Head of caudate nucleus (tissue), 42 donors: ENCODE measurements at places on chromosomes 16 and 17.

DNA sequence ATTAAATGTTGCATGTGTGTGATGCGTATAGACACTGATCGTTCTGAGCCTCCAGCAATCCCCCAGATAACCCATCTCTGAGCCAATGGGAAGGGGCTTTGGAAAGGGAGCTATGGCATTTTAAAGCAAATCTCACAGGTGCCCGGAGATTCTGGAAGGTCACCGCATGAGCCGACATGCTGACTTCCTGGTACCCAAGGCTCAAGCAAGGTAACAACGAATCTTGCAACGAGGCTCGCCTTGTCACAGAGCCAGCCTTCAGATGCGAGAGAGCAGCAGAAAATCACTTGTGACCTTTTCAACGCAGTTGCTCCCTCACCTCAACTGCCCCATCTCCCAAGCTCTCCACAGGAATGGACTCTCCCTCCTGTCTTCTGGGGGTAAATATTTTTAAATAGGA is 154.8 kb upstream of the CDH5 start:
- no peak for DNase-seq

GRCh38 chr17:31144428-31144827 is 49.7 kb downstream of the NF1 start:
- no peak for DNase-seq

DNA sequence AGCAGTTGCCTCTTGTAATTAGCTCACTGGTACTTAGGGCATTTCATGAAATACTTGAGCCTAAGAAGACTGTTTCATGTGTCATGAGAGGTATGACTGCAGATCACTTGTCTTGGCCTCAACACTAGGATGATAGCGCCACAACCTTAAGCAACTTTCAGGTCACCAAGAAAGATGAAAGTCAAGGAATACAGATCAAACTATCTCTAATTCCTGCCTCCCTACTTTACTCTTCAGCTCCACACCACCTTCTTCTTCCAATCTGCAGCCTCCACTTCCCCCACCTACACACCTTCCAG is 28.0 kb downstream of the GNA13 start:
- DNase-seq = no peak

DNA sequence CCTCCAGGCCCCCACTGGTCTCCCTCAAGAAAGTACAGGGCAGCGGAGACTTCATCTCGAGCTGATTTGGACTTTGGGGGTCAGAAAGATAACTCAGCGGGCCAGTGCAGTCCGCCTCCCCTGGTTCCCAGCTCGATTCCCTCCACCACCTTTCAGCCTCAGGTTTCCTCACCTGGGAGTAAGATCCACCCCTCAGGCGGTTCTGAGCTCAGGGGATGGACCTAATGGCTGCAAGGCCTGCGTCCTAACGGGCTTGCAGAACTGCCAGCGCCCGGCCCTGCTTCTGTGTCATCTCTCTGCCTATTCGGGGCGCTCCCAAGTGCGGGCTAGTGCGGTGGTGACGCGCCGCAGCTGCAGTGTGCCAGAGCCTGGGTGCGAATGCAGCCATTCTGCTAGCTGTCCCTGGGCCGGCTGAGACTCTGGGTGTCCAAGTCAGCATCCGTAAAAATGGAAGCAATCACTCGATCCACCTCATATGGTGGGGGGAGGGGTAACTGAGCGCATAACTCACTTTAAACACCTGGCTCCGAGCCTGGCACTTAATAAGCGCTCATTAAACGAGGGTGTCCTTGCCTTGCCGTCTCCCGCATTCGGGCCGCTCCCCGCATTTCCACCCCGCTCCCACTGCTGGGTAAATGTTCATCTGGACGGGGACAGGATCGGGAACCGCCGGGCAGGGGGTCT is 129.6 kb upstream of the LHX1 start:
- DNase-seq = no peak

GRCh38 chr16:25834101-25834500 is 142.3 kb downstream of the HS3ST4 start:
- no peak for DNase-seq

- no peak for DNase-seq
These were observed 9.4 kb upstream of the HEATR6 start for GRCh38 chr17:60087882-60088669.

DNA sequence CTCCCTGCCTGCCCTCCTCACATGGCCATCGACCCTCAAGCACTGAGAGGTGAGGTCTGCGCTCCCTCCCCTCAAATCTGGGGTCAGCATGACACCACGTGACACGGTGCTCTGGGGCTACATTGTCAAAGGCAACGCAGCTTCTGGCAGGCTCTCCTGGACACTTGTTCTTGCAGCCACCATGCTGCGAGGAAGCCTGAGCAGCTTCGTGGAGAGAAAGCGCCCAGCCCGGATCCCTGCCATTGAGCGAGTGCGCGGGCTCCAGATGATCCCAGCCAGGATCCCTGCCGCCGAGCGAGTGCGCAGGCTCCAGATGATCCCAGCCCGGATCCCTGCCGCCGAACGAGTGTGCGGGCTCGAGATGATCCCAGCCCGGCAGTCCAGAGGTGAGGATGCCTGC is 70.9 kb upstream of the METRNL start:
- no peak for DNase-seq
